Activated CD4-positive, alpha-beta T cell treated with anti-CD3 and anti-CD28 coated beads, Interleukin-2, amount 50 U/mL, for 1 hour (primary cell): ENCODE measurements at places on chromosomes 1 and 21.

DNA sequence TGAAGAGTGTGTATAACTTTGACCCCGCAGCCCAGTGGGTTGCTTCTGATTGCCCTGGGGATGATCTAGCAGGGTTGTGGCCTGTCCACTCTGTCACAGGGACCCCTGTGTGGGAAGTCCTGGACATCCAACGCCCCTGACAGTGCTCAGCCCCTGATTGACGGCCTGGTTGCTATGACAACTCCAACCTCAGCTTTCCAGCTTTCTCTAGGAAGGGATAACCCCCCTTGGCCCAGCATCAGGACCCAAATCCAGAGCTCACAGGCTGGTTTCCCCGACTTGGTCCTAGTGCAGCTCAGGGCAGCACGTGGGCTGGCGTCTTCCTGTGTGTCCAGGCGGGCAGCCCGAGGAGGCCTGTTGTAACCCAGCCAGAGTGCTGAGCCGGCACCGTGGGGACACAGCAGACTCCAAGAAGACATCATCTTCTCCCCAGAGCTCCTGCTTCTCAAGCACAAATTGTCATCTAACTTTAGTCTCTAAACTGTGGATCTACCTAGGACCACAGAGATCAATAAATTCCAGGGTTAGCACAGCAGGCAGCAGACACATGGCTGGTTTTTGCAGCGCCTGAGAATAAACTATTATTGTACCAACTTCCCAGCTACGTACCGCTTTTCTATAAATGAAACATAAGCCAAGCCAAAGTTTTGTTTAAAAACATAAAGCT lies 18.9 kb upstream of the PDXK start:
- DNase-seq: no peak

- DNase-seq: no peak
Measured at GRCh38 chr1:54003249-54003646, 14.7 kb downstream of the LDLRAD1 start.

DNA sequence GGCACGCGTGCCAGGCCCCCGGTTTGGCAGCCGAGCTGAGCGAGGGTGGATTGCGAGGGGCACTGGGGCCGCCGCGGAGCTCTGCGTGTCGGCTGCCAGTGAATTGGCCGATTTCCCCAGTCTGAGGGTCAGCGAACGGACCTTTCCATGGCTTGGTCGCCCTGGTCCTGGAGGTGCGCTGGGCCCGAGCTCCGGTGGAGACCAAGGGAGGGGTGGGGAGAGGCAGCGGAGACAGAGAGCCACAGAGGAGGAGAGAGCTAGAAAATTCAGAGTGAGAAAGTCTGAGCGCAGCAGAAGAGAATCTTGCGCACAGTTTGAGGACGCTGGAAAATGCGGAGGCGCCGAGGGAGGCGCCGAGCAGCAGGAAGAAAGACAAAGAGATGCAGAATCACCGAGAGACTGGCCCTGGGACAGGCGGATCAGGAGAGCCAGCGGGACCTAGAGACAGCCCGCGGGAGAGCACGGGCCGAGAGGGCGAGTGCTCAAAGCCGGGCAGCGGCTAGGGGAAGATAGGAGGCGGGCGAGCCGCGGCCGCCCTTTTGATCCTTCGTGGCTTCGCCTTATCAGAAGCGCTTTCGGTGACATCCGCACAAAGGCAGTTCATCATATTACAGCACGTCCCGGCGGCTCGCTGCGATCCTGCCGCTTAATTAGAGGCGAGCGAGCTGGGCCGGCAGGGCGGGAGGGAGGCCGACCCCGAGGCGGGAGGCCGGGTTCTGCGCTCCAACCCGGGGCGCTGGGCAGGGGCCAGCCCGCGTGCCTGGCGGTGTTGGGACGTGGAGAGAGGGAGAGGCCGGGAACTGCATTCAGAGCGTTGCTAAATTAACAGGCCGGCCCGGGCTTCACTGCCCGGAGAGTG lies 12.7 kb downstream of the PAX7 start:
- DNase-seq: no peak

- DNase-seq: no peak
Measured at GRCh38 chr1:38505944-38506343, 353.6 kb downstream of the RRAGC start.

- DNase-seq: no peak
Measured at GRCh38 chr1:3608154-3608553, 3.2 kb downstream of the MEGF6 start.

DNA sequence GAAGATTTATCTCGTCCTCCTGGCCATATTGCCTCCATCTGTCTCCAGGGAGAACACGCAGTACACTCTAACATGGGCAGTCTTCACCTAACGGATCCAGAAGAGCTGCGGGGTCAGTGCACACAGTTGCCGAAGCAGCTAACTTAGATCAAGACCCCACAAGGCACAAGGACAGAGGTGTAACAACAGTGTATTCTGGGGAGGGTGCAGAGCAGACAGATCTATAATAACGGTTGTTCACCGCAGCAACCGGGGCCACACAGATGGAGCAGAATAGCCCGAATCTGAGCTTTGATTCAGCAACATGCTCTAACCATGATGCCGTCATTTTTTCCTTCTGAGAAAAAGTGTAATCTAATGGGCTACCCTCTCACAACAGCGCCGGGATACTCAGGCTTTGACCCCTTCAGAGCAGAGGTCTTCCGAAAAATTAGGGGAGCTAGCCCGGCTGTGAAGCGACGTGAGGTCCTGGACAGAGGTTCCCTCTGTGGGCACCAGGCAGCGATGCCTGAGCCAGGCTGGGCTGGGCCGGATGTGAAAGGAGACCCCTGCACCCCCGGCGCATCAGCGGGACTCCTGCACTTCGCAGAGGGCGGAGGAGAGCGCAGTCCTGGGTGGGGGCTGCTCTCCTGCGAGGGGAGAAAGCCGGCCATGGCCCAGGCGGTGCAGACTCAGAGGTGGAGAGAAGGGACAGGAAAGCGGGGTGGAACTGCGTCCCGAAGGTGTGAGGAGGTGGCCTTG lies 57.5 kb downstream of the BCL9 start:
- DNase-seq: peak; percentile 27

- DNase-seq: no peak
Measured at GRCh38 chr1:234000557-234001041, 96.1 kb downstream of the SLC35F3 start.

- DNase-seq: no peak
Measured at GRCh38 chr1:13517193-13517812, 3.5 kb upstream of the LRRC38 start.

DNA sequence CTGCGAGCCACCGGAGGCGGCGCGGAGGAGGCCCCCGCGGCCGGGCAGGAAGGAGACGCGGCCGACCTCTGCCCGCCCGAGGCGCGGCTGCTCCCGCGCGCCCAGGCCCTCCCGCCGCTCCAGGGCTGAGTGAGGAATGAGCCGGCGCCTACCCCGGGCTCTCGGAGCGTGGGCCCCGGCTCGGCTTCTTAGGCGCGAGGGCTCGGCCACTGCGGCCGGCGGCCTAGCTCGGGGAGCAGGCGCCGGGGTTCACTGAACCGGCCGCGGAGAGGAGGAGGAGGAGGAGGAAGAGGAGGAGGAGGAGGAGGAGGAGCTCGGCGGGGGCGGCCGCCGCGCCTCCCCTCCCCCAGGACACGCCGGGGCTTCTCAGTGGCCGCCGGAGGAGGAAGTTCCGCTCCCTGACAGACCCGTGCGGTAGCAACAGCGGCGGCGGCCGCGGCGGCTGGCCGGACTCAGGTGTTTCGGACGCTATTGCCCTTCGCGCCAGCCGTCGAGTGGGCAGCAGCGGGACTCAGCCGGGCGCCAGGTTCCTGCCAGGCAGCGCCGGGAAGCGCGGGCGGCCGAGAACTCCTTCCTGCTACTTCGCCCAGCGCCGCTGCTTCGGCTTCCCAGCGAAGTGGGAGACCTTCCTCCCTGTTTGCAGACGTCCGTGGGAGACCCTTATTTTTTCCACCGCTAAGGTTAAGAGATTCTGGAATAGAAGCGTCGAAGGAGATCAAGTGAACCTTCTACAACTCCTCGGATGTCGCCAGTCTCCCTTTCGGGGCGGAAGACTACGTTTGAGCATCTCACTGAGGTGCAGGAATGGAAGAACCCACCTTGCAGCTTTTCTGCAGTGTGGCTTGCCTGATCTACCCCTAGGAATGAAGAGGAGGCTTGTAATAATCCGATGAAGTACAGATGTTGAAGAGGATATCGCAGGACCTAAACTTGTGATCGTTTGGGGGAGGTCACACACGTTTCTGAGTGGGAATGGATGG lies at the start of gene MAN1A2:
Gene MAN1A2, plus strand, starts transcription at position 404 of the 980 bp plus-strand sequence. CDS start 735 bp downstream, outside the sequence.
- peak; percentile 65 for DNase-seq

DNA sequence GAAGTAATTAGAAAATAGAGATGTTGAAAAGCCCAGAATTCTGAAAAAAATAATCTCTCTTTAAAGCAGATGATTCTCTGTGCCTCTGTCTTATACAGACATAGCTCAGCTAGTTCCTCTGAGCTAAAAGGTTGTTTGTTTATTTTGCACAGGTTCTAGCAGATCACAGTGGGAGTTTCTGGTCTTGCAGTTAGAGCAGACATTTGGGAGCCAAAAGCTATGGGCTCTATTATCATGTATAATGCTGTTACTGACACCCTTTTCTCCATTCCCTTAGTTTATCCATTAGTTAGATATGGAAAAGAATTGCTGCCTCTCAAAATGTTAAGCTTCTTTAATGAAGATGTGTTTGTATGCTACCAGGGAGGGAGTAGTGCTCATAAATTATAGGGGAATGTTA lies 20.5 kb upstream of the CD55 start:
- no peak for DNase-seq

- no peak for DNase-seq
Measured at GRCh38 chr21:42219606-42220137, 732 bp downstream of the ABCG1 start.
